ENCODE measurements at places on chromosomes 7 and 10.

- DNase-seq, result no peak
Measured at GRCh38 chr10:52313256-52313932, 687 bp upstream of the DKK1 start.

- no peak for DNase-seq
Measured at GRCh38 chr7:129843978-129844840, 108.6 kb downstream of the UBE2H start.

GRCh38 chr7:110645060-110645459, 445.9 kb upstream of the LRRN3 start:
- DNase-seq, result no peak

- DNase-seq, result no peak
Measured at GRCh38 chr7:141409801-141410329, 141.3 kb upstream of the AGK start.

GRCh38 chr7:19665399-19666008, 43.3 kb downstream of the POLR1F start:
- DNase-seq, result no peak

- DNase-seq, result no peak
Measured at GRCh38 chr7:142414135-142414534, 156.3 kb upstream of the PRSS58 start.

DNA sequence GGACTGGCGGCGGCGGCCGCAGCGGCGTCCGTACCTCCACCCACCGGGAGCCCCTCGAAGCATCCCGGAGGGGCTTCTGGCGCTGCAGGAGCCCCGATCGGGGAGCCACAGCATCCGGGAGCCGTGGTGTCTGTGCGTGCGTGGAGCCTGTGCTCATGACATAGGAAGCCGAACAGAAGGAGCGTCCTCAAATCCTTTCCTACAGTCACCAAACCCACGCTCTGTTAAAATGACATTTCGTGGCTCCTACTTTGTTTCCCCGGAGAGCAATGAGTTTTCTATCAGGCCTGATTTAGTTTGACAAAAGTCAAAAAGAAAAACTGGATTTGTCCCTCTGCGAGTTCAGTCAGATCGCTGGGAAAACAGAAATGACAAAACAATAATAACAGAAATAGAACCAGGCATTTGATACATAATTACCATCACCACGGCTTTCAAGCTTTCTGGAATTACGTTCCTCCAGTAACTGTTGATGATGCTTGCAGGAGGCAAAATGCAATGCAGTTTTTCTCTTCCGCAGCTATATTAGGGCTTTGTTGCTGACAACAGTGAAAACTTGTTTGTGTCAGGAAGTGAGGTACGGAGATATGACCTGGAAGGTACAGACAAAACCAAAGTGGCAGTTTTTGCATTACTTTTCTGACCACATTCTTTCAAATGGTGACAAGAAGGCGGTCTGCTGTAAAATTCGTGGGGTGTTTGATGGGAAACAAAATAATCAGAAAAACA, 219.3 kb upstream of the MKLN1 start:
- peak; percentile 57 for DNase-seq

GRCh38 chr7:20233362-20233761, 16.2 kb upstream of the MACC1 start:
- DNase-seq, result no peak

GRCh38 chr7:75584354-75584753, 92.2 kb downstream of the SPDYE5 start:
- no peak for DNase-seq

- DNase-seq, result no peak
Measured at GRCh38 chr10:51231754-51232153, 157.5 kb downstream of the PRKG1 start.

GRCh38 chr10:105707603-105708002, 1066.5 kb downstream of the SORCS3 start:
- DNase-seq, result no peak

DNA sequence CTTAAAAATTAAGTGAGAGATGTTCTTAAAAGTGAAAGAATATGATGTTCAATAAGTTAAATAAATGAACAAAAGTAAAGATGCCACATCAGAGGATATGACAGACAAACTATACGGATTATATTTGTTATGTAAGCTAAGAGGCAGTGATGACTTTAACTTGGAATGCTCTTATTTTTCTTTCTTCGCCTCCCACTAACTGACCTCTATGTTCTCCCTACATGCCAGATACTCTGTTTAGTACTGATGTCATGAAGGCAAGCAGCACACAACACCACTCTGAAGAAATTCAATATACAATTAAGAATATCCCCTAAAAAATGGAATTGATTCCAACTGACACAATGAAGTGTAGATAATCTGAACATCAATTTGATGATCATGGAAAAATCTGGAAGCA, 223.4 kb downstream of the DOCK4 start:
- no peak for DNase-seq

DNA sequence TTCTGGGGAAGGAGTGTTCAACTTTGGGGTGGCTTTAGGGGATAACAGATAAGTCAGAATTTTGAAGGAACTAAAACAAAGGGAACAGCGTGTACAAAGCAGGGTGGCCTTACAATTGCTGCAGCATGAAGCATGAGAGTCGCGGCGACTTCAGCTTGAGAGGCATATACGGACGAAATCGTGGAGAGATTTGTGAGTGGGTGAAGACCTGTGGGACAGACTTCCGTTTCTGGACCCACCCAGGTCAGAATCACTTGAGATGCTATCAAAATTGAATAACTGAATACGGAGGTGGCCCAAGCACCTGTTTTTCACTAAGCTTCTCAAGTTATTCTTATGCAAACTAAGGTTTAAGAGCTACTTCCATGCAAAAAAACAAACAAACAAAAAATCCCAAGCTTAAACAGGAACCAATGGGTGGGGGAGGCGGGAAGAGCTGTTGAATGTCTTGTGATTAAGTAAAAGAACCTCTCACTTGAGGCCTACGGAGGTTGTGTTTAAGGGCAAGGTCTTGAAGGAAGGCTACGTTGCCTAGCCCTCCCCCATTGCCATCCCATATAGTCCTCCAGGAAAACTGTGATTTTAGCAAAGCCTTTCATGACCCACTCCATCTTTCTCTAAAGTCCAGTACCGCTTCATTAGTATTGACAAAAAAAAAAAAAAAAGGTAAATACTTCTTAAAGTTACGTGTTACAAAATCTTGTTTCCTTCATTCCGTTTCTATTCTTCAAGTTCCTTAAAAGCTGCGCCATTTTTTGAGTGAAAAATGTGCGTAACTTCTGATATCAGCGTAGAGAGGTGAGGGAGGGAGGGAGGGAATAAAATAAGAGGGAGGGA, 1.3 kb upstream of the TRIM24 start:
- DNase-seq, result no peak

DNA sequence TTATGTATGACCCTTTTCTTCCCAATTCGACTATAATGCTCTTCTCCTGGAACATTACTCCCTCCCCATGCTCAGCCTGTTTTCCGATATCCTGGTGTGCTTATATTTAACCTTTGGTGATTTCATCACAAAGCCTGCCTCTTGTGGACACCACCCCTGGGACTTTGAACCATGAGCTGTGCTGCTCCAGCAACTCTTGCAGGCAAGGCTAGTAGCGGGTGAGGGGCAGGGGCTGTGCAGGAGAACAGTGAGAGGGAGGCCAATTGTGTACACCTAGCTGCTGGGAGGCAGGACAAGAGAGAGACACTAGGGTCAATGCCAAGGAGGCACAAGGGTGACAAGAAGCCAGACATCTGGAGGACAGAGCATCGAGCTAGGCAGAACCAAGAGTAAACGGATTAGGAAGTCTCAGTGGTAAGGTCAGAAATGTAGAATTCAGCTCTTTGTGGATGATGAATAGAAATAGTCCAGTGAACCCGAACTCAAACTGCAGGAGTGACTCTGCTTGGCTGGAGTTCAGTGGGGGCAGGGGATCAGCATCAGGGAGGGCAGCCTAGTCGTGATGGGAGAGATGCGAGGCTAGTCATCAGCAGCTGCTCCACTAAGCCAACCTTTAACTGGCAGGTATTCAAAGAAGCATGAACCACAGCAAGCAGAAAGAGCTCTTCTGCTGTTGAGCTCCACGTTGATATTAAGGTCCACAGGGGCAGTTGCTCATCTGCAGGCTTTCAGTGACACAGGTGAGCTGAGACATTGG, 31.0 kb upstream of the MKI67 start:
- DNase-seq, result no peak

- no peak for DNase-seq
Measured at GRCh38 chr7:41508755-41509154, 194.1 kb downstream of the INHBA start.

DNA sequence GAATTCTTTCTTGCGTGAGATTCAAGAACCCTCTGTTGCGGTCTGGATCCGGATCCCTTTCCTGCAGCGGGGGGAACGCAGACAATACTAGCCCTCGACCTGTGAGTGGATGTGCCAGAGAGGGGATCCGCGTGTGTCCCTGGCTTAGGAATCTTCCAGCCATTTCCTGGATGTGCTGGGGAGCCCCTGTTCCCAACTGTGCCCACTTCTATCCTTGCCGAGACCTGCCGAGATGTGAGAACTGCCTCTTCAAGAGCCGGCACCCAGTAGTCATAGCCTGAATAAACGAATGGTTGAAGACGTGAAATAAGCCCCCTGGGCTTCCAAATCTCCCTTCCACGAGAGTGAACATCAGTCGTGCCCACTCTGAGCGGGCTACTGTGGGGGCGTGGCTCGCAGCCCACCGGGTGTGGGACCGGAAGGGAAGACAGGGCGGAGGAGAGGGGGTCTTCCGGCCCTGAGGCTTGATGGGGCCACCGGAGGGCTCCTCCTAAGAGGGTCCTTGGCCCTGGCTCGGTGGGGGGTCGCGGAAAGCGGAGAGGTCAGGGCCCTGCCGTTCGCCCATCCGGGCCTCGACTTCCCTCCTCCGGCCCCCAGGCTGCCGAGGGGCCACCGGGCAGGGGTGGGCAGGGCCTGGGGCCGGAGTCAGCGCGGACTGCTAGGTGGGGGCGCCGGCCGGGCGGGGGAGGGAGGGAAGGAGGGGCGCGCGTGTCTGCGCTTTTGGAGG, 1.3 kb upstream of the CCDC136 start:
- DNase-seq, result no peak

DNA sequence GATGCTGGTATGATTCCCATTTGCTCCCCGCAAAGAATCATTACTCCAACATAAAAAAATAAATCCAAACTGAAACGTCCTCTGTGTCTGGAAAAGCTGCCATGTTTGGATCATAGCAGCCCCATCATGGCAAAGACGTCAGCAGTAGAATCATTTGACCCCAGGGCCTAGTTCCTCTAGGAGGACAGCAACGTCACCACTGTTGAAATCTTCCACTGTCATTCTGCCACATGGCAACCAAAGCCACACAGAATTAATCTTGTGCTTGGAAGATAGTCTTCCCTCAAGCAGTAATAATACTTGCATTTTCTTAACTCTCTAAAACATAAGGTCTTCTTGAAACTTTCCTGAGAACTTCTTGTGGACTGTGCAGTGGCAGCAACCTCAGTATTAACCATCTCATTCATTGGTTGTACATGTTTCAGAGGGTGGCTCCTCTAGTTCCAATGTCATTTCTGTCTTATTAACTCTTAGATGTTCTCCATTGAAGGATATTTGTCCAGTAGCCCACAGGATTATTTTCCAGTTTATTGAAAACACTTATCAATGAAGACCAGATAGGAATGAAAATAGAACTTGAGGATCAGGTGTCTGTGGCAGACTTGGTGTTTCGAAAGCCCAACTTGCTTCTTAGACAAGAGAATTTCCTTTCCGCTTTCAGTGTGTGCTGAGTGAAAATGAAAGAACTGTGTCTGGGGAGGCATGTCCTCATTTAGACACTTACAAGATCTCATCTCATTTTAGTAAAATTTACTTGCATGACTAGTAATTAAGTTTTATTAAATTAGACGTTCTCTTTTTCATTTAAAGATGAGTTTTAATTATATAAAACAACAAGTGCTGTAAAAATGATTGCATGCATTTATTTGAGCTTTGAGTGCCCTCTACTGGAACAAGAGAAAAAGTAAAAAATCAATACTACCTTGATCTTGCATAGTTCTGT, 28.9 kb upstream of the INHBA start:
- DNase-seq, result no peak

GRCh38 chr7:4747746-4748145, 27.7 kb upstream of the AP5Z1 start:
- DNase-seq, result no peak

DNA sequence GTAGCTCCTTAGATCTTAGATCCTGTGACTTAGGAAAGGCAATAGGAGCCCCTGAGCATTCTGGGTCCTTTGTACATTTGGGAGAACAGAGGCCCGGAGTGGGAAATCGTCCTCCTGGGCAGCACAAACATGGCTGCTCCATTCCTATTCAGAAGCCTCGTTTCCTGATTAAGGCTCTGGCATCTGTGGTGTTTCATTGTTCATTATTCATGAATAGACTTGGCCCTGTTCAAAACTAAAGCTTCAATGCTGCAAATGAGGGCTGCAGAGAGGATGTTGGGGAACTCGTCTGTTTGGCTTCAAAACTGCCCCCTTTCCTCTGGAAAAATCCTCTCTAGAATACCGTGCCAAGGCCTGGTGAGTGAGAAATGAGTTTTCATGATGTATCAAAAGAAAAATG, 3.4 kb upstream of the HTRA1 start:
- DNase-seq, result no peak

GRCh38 chr7:112360681-112361080, 89.6 kb upstream of the IFRD1 start:
- DNase-seq, result no peak
